ENCODE measurements at places on chromosomes 7 and 10. TPM values are rescaled to one million over a fixed set of nuclear protein-coding genes. Genes with fewer than 3 reads are reported as not detected.

Gene MOGAT3
- polyA plus RNA-seq = not detected

Gene C10orf120
- polyA plus RNA-seq = not detected

Gene OGA
- polyA plus RNA-seq = 58.3 TPM

Gene UCMA
- polyA plus RNA-seq = not detected

Gene TAS2R41
- not detected for polyA plus RNA-seq
